Activated naive CD8-positive, alpha-beta T cell treated with anti-CD3 and anti-CD28 coated beads, Interleukin-2, amount 50 U/mL, for 24 hours (primary cell): ENCODE measurements at places on chromosomes 11 and 22.

GRCh38 chr11:12691473-12691872, 17.3 kb downstream of the TEAD1 start:
- no peak for DNase-seq

DNA sequence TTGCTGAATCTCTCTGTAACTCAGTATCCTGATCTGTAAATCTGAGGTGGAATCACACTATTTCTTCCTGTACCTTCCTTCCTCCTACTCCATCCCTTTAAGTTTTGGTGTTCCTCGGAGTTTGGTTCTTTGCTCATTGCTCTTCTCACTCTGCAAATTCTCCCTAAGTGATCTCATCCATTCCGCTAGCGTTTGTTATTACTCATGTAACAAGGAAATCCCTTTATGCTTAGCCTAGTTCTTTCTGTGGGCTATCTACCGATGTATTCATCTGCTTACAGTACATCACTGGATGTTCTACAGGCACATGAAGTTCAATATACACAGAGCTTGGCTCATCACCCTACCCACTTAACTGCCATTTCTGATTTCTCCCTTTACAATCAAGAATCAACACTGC, 1.6 kb upstream of the CEP295 start:
- DNase-seq = no peak

DNA sequence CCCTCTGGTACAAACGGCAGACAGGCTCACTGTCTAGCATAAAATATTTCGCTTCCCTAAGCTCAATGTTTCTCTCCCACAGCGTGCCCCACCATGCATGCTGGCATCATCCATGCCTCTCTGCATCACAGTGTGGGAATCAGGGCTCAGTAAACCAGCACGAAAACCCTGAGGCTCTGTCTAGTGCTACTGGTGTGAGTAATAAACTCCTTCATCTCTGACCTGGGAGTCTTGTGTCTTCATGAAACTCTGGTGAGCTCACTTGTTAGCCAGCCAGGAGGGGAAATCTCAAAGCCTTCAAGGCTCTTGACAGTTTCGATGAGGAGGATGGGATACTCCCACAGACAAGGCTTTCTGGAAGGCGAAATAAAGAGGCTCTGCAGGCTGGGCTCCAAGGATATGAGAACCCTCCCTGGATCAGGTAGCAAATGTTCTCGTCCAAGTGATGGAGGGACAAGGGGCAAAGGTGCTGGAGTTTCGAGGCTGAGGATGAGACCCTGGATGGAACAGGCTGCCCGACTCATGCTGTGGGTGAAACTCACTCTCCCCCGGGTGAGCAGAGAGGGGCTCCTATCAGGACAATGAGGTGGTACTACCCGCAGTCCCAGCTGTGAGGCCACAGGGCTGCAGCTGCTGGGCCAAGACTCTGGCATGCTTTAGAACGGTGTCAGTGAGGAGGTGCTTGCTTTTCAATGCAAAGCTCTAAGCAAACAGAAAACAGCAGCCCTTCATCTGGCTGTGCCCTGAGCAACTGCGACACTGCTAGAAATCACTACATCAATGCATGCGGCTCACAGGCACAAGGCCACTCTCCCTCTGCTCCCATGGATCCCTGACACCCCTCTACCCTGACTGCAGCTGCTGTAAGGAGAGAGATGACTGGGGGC, 69.3 kb downstream of the SHANK2 start:
- no peak for DNase-seq

GRCh38 chr11:13010749-13011465, 1.8 kb downstream of the RASSF10 start:
- DNase-seq = no peak

DNA sequence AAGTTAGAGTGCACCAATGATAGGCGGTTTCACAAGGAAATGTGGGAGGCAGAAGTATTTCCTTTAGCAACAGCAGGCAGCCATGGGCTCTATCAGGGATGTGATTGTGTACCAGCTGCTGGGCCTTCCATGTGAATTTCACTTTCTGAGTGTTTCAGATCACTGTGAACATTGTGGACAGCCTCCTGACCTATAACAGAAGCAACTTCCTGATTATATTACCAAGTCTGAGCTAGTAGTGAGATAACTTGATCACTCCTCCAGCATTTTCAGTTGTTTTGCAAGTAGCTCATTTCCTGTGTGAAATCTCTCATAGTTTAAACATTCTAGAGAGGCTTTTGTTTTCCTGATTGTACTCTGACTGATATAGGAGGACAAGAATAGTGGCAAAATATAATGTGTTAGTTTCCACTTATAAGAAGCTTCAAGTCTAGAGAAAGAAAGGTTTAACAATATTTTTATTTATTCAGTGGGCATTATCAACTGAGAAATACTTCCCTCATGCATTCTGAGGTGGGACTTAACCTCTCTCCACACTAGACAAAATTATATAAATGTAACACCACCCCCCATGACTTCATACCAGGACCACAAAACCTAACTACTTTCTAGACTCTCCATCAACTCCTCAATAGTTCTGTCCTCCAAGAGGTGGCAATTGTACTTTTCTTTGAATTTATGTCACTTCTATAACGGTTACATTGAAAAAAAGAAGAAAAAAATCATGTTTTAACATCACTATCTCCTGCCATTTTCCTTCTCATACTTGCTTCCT, 184.2 kb upstream of the LUZP2 start:
- no peak for DNase-seq
